SIG-M5 (cell line): ENCODE measurements at places on chromosomes 3 and 15.

DNA sequence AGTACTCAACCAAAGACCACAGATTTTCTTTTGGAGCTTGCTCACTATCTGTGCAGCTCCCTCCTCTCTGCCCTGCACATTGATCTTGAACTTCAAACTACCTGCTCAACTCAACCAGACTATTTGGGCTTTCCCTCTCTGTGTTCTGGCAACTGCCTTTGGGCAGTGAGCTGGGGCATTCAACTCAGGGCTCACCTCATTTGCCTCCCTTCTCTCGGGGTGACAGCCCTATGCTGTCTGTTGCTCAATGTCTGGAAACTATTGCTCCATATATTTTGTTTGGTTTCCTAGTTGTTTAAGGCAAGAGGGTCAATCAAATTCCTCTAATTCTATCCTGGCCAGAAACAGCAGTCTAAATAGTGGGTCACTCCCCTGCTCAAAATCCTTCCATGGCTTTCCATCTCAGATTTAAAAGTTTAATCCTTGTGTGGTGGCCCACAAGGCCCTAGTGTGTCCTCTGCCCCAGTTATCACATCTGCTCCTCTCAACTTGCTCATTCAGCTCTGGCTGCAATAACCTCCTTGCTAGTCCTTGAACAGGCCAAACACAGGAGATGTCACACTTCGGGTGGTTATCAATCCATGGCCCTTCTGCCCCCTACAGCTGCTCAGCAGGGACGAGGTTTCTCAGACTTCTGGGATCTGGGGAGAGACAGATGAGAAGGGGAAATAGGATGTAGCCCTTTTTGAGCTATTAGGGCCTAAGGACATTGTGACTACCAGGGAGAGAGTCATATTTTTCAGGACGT lies 67.8 kb downstream of the SNRK start:
- no peak for DNase-seq

DNA sequence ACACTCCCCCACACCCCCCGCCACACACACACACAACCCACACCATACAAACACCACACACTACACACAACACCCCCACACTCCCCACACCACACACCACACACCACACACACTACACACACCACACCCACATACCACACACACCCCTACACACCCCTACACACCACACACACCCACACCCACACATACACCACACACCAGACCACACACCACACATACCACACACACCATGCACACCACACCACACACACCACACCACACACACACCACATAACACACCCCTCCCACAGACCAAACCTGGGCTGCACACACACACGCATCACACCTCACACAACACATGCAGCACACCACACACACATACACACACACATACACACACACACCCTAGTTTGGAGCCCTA lies 1.8 kb upstream of the RASGRF1 start:
- DNase-seq, result no peak

GRCh38 chr3:187746442-187747281 lies 1.4 kb upstream of the BCL6 start:
- no peak for DNase-seq

DNA sequence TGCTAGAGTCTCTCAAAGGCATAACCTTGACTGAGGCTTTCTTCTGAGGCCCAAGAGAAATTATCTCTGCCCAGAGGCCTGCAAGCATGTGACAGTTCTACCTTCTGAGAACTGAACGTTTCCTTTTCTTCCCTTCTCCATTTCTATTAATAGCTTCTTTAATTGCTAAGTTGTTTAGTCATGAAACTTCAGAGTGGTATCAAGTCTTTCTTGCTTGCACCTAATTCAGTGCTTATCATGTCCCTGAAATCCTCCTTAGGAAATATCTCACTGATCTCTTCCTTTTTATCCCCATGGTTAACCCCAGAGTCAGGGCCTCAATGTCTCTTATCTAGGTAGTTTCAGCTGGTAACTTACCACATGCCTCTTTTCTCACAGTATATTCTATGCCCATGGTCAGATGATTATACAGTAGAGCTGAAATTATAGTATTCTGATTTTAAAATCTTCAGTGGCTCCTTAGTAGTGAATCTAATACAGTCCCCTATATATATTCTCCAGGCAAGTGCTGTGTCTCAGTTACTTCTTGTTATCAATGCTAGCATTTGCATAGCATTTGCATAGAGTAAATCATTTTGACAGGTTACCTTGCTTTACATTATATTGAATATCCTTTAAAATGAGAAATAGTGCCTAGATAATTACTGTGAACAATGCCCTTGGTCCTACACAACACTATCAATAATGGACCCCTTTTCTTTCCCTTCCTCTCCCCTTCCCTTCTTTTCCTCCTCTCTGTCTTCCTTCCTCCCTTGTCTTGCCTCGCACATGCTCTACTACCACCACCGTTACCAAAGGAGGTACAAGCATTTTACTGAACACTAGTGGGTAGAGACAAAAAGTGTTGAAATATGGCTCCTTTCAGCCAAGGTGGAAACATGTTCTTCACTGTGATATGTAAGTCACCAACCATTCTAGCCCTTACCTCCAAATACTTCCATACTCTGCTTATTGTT lies 33.0 kb downstream of the KBTBD8 start:
- no peak for DNase-seq

- DNase-seq, result no peak
Measured at GRCh38 chr3:122012821-122013220, 9.2 kb downstream of the ILDR1 start.

DNA sequence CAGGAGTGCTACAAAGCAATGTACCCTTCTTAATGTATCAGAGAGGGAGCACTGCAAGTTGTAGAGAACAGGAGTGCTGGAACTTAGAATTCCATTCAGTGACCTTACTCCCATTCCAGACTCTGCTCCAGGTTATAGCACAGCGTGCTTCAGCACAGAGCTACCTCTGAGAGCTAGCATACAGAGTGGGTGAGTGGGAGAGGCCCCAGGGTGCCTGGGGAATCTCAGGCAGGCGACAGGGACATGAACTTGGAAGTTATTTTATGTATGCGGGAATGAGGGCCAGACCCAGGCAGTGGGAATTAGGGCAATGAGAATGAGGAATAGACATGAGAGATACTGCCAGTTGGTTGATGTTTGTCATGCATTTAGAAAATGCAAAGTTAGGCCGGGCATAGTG lies 3.7 kb upstream of the KNG1 start:
- DNase-seq, result no peak

DNA sequence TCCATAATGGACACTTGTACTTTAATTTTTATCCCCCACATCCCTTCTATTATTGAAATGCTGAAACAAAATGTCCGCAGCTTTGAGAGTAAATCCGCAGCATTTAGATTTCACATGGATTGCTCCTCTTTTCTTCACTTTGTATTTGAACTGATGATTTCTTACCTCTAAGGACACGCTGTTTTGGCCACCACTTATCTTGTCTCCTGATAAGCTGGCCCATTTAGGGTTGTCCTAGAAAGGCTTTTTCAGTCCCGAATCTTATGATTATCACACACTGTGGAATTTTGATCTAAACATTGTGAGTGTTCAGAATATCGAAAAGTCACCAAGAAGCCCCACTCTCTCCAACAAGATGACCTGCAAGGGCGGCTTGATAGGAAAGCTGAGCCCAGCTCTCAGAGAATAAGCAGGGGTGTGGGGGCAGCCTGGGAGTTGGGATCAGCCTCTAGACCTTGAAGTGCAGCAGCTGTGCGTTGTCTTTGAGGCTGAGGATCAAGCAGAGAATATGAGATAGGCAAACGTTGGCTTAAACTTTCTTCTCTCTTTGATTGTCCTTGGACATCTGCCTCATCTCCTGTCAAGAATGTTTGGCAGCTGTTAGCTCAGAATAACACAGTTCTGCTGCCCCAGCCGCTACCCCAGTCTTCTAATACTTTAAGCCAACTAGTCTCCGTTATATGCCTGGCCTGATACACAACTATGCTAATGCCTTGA lies 399.7 kb upstream of the NR2F2 start:
- no peak for DNase-seq
